ENCODE measurements at places on chromosomes 1 and 21.
A peak's percentile ranks its signal among the peaks of the same experiment; 100 is the strongest.

DNA sequence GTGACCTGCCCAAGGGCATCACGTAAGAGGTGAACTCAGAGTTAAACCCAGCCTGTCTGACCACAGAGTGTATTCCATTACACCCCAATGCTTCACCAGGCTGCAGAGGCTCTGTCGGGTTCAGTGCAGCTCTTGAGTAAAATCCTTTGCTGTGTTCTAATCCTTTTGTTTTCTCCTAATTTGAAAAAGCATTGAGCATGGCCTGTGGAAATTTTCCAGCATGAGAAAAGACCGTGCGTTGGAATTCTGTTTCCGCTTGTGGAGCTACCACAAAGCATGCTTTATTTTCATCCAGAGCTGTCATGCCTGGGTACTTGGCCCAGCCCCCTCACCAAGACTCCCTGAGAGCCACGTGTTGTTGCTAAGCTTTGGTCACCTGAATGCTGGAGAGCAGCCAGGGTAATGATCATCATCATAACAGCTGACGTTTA lies 317.6 kb downstream of the PRDM2 start:
- DNase-seq = peak; percentile 23

- no peak for DNase-seq
These were observed 63.6 kb downstream of the KAZN start for GRCh38 chr1:14662116-14662515.

- no peak for DNase-seq
These were observed 35.1 kb downstream of the USP25 start for GRCh38 chr21:15764878-15765277.

GRCh38 chr1:185520188-185520920 lies 203.3 kb upstream of the IVNS1ABP start:
- no peak for DNase-seq

DNA sequence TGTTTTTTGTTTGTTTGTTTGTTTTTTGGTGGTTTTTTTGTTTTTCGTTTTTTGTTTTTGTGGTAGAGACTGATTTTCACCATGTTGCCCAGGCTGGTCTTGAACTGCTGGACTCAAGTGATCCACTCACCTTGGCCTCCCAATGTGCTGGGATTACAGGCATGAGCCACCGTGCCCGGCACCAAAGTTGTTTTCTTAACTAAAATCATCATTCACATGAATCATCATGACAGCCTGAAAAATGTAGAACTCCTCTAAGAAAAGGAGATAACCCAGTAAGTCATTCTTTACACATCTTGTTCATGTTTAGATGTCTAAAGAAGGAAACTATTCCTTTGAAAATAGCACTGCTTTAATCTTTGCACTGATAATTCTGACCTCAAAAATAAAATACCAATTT lies 37.5 kb downstream of the DISP1 start:
- no peak for DNase-seq

- no peak for DNase-seq
These were observed 186.3 kb downstream of the NFIA start for GRCh38 chr1:61268546-61269240.

DNA sequence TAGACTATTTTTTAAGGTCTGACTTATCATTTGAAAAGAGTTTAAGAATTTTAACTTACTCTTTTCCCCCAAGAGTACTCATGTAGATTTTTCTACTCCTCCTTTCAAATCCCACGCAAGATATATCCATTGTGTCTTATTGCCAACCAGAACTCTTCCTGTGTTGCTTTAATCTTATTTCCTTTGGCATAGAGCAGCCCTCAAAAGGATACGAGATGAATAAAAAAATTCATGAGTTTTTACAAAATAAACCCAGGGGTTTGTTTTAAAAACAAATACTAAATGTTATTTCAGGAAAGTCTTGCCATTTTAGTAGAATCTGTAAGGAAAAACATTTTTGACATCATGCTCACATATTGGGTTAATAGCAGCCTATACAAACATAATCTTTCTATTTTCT lies 543.2 kb upstream of the CXADR start:
- DNase-seq = no peak

DNA sequence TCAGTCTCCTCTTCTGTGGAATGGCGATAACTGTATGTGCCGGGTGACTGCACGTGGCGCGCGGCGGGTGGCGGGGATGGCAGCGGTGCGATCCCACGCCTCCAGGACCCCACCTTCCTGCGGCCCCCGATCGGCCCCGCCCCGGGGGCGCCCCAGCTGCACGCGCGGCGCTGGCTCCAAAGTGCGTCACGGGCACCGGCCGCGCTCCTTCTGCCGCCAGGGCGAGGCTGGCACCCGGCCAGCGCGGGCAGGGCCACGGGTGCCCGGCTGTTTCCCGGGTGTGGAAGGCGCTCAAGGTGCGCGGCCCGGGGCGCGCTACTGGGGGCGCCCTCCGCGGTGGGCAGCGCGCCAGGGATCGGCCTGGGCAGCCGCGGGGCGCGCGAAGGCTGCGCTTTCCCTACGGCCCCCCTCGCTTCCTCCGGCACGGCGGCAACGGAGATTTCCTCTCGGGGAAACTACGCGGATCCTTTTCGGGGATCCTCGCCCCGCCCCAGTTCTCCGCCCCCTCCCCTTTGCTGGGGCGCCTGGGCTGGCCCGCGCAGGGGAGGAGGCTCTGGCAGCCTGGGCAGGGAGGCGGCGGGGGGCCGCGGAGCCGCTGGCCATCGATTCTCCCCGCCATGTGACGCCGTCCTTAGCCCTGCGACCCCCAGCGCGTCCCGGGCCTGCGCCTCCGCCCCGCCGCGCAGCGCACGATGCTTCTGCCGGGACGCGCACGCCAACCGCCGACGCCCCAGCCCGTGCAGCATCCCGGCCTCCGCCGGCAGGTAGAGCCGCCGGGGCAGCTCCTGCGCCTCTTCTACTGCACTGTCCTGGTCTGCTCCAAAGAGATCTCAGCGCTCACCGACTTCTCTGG lies at the start of gene EVA1C:
Gene EVA1C (plus strand): TSS at position 545 of the 853 bp plus-strand sequence. CDS start 148 bp downstream, at position 693.
- peak; percentile 68 for DNase-seq

DNA sequence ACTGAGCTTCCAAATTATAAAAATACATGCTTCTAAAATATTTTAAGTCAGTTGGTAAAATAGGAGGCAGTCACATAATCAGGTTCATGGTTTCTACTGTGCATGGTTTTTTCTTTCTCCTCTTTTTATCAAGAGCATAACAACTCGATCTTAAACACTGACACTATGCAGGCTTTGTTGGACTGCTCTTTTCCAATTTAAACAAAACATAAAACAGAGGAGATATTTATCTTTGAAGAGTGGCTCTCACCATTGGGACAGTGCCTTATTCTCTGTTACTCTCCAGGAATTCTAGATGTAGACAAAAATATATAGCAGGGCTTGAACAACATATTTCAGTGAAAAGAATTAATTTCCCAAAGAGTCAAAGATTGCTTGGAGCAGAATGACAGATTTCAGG lies 883.5 kb upstream of the ADGRL2 start:
- DNase-seq = no peak

GRCh38 chr1:53295726-53296116 lies 32.1 kb downstream of the LRP8 start:
- no peak for DNase-seq

GRCh38 chr1:43602990-43603389 lies 47.0 kb upstream of the KDM4A start:
- peak; percentile 40 for DNase-seq

DNA sequence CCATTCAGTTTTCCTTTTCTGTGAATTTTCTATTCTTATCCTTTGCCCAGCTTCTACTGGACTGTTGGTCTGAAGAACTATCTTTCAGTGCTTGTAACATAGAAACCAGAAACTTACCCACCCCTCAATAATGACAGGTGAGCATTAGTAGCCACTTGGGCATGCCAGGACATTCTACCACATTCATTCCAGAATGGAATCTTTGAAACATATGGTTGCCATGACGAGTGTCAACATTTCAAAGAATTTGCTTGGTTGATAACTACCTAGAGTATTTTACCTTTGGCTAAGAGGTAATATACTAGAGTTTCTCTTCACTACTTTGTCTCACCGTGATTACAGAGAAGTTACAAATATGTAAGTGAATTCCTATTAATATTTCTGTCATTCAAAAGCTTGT lies at the start of gene MROH9:
Gene MROH9 (plus strand): TSS at position 304 of the 400 bp plus-strand sequence. CDS start 10,023 bp downstream, outside the sequence.
- no peak for DNase-seq

GRCh38 chr1:220372451-220372850 lies 100.2 kb upstream of the RAB3GAP2 start:
- DNase-seq = no peak

DNA sequence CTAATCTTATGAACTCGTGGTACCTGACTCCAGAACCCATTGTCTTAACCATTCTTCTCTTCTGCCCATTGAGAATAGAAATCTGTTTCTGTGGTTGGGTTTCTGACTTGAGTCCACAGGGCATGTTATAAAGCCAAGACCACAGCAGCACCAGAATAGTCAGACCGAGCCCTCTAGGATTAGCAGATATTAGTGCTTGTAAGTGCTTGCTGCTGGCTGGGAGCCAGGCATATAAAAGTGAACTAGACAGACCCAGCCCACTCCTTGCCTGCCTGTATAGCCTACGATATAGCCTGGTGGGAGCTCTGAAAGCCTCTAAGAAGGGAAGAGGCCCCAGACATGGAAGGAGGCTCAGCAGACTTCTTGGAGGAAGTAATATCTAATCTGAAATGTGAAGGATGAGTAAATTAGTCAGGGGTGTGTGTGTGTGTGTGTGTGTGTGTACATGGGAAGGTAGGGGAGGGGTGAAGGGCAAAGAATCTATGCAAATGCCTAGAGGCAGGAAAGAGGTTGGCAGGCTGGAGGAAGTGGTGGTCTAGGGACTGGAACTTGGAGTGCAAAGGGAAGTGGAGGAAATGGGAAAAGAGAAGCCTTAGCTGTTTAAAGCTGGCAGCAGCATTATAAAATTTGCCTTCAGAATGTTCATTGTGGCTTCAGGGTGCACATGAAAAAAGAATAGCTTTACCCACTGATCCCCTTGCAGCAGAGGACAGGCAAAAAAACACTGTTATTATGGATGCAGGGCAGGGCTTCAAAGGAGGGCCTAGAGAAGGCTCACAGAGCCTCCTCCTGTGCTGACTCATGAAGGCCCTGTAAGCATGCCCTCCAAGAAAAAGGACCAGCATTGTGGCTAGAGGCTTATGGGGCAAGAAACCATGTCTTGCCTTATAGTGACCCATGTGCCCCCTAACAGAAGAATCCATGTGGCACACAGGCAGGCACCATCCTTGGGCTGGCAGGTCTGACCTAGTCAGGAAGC lies 169.2 kb downstream of the LMX1A start:
- no peak for DNase-seq

GRCh38 chr1:180256341-180257027 lies 26.4 kb downstream of the LHX4 start:
- no peak for DNase-seq

DNA sequence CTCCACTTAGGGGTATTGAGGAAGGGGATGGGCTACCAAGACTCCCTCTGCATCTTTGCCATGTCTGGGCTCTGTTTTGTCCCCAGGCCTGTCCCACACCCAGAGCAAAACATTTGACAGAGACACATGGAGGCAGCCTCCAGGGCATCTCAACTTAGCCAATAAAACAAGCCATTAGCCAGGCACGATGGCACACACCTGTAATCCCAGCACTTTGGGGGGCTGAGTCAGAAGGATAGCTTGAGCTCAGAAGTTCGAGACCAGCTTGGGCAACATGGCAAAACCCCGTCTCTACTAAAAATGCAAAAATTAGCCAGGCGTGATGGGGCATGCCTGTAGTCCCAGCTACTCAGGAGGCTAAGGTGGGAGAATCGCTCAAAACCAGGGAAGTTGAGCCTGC lies 120.3 kb upstream of the IPO9 start:
- DNase-seq = no peak

DNA sequence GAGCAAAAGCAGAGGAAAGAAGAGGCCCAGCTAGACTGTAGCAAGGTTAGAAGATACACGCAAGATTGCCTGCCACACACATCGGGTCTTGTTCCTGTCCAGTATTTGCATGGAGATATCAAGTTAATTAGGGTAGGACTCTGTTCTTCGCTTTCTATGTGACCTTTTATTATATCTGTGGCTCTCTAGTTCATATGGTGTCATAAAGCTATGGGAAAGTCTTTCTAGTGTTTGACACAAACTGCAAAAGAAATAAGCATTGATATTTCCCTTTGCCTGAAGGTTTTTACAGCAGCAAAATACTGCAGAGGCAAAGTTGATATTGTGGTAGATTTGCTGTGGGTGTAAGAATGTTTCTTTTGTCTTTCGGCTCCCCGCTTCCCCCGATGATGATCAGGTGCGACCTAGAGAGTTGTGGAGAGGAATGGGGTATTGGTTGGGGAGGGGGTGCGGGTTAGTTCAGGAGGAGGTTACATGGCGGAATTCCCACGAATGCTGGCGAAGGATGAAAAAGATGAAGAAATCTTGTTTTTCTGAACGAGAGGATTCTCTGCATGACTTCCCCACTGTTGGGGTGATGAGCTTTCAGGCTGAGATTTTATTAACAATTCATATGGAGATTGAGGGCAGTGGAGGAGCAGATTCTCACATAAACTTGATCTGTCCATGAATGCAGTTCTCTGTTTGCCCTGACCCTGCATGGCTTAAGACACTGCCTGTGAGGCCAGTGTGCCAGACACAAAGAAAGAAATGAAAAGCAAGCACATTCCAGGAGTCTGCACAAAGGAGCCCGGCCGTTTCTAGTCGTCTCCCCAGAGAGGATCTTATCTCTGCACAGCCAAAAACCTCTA lies 550.2 kb downstream of the USP25 start:
- no peak for DNase-seq

- no peak for DNase-seq
These were observed 10.3 kb downstream of the SIM2 start for GRCh38 chr21:36709030-36709867.

GRCh38 chr1:84802567-84803232 lies 90.3 kb downstream of the LPAR3 start:
- no peak for DNase-seq

DNA sequence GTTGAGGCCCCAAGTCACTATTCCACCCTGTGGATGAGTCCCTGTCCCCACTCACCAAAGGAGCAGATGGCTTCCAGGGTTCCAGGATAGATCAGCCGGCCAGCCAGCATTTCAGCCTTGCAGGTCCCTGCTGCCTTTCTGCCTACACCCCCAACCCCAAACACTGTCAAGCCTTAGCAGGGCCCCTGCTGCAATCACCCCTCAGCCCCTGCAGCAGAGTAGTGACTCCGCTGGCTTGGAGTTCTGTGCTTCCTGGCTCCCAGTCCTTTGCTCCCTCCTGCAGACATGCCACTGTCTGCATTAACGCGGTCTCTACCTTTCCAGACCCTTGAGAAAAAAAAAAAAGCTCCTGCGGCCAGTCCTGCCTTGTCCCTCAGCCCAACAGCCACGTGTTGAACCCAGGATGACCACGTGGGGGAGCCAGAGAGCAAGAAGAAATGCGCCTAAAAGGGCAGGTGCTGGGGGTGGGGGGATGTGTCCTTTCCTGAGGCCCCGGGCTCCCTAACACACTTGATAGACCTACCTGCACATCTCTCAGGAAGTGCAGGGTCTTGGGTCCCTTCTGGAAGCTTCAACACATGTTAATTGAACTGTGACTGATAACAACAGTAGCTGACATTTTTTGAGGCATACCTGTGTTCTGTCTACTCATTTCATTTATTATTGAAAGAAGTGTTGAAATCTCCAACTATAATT lies 37.4 kb downstream of the RASSF5 start:
- peak; percentile 61 for DNase-seq

DNA sequence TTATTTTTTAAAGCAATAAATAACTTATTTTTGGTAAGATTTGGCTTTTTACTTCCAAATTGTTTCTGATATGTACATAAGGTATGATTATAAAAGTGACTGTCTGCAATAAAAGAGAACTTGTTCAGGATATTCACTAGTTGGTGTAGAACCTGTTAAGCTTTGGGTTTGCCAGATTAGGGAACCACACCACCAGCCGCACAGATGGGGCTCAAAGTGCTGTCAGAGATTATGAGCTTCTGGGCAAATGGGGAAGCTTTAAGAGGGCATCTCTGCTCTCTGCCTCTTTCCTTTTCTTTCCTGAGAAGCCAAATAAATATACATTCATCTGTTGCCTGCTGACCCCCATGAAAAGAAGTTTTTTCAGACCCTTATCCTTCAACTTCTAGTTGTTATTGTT lies 25.4 kb downstream of the IVNS1ABP start:
- DNase-seq = no peak
